BJ (cell line): ENCODE measurements at places on chromosomes 2 and 18. TPM values are rescaled to one million over a fixed set of nuclear protein-coding genes. Genes with fewer than 3 reads are reported as not detected.

GRCh38 chr2:23925702-23926289, 1.1 kb downstream of the ATAD2B start:
- no peak for DNase-seq

GRCh38 chr2:79855264-79856006, 342.6 kb downstream of the CTNNA2 start:
- no peak for DNase-seq

DNA sequence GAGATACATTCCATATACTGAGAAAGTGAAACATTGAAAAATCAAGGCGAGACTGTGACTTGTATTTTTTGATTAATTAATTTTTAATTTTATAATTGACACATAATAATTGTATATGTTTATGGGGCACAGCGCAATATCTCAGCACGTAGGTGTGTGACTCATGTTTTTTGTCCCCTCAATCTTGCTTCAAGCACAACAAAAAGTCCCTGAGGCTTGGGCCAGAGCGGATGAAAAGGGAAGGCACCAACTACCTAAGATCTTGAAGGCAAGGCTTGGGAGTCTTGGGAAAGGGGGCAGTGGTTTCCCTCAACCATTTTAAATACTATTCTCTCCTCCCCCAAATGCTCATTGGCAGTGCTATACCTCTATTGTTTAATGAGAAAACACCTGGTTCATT, 9.9 kb downstream of the SGPP2 start:
- no peak for DNase-seq

GRCh38 chr2:99495115-99495860, 5.5 kb upstream of the REV1 start:
- DNase-seq, result no peak

GRCh38 chr2:56118474-56118873, 65.3 kb upstream of the CCDC85A start:
- DNase-seq, result no peak

GRCh38 chr2:69299772-69300516, 87.1 kb downstream of the GFPT1 start:
- DNase-seq, result no peak

GRCh38 chr18:23249348-23249747, 114.1 kb downstream of the CABLES1 start:
- no peak for DNase-seq

DNA sequence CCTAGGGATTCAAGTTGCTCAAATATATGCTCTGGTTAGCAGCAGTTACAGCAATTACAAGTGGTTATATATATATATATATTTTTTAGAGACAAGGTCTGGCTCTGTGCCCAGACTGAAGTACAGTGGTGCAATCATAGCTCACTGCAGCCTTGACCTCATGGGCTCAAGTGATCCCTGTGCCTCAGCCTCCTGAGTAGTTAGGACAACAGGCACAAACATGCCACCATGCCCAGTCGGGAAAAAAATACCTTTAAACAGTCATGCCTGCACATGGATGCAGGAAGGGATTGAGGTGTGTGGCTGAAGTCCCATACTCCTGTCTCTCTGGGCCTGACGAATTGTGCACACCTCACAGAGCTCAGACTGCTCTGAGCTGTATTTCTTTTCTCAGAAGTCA, 19.6 kb upstream of the DNAH7 start:
- DNase-seq, result no peak

DNA sequence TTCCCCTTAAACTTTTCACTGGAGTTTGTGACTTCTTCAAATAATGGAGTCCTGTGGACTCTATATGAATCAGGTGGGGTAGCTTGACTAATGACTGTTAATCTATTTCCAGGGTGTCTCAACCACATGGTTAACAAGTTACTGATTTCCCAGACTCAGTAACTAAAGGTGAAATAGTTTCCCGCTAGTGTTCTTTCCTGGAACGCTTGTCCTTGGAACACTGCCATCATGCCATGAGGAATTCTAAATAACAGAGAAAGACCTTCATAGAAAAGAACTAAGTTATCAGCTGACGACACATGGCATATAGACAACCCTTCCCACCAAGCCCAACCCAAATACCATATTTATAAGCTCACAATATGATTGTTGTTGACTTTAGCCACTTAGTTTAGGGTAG, 1027.9 kb upstream of the FAM98A start:
- no peak for DNase-seq

- no peak for DNase-seq
Measured at GRCh38 chr2:235026649-235027557, 75.1 kb downstream of the SH3BP4 start.

GRCh38 chr2:232362174-232362900, 16.2 kb upstream of the ALPP start:
- no peak for DNase-seq

GRCh38 chr18:56326336-56327072, 311.9 kb downstream of the TXNL1 start:
- no peak for DNase-seq

GRCh38 chr2:168165397-168165796, 82.0 kb downstream of the STK39 start:
- DNase-seq, result no peak

GRCh38 chr2:112680666-112681101, 34.9 kb downstream of the SLC20A1 start:
- DNase-seq, result no peak

GRCh38 chr2:187509667-187510417, 44.4 kb downstream of the TFPI start:
- DNase-seq, result no peak

GRCh38 chr2:73886357-73886756, 6.5 kb upstream of the ACTG2 start:
- DNase-seq, result no peak

DNA sequence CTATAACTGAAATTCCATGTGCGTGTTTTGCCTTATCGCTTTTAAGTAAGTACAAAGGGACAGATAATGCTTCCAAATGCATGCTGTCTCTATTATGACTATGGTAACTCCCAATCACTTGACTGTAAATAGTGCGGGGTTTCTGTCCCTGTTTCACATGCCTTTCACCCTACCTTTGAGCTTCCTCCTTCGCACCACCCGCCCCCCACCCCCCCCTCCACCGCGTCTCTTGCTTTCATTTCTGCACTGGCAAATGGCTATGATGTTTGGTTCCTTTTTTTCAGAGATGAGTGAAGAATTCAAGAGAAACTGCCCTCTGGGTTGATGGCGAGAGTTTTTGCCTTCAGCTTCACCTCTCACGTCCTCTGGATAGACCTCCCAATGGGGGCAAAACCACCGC, 25.0 kb upstream of the SPP2 start:
- no peak for DNase-seq

- no peak for DNase-seq
Measured at GRCh38 chr18:78525366-78526111, 454.1 kb upstream of the SALL3 start.

- DNase-seq, result no peak
Measured at GRCh38 chr2:109128048-109128615, 873 bp upstream of the SH3RF3 start.

- DNase-seq, result no peak
Measured at GRCh38 chr2:22209545-22209944, 1085.8 kb downstream of the TDRD15 start.

- no peak for DNase-seq
Measured at GRCh38 chr2:99573634-99574251, 83.9 kb upstream of the REV1 start.

GRCh38 chr2:196499686-196500085, 139.8 kb upstream of the CCDC150 start:
- no peak for DNase-seq

- DNase-seq, result no peak
Measured at GRCh38 chr2:211867845-211868451, 670.7 kb downstream of the ERBB4 start.

DNA sequence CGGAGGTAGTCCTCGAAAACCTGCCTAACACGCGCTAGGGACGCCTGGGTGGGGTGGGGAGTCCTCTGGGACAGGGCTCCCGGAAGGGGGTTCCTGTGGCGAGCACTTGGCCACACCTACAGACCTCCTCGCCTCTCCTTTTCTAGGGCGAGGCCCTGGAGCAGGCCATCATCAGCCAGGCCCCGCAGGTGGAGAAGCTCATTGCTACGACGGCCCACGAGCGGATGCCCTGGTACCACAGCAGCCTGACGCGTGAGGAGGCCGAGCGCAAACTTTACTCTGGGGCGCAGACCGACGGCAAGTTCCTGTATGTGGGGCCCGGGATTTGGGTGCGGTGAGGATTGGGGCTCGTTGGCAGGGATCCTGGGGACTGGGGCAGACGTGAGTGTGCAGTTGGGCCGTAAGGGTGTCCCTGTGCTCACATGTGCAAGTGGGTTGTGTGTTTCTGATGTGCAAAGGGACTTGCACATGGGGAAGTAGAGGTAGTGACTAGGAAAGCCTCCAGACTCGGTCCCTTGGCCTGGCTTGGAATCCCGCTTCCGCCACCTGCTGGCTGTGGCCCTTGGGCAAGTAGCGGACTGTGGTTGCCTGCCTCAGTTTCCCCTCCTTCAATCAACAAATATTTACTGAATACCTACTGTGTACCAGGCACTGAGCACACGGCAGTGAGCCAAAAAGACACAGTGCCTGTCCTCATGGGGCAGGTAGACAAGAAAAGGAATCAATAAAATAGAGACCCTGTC, 11.7 kb downstream of the ZAP70 start:
- DNase-seq, result no peak

DNA sequence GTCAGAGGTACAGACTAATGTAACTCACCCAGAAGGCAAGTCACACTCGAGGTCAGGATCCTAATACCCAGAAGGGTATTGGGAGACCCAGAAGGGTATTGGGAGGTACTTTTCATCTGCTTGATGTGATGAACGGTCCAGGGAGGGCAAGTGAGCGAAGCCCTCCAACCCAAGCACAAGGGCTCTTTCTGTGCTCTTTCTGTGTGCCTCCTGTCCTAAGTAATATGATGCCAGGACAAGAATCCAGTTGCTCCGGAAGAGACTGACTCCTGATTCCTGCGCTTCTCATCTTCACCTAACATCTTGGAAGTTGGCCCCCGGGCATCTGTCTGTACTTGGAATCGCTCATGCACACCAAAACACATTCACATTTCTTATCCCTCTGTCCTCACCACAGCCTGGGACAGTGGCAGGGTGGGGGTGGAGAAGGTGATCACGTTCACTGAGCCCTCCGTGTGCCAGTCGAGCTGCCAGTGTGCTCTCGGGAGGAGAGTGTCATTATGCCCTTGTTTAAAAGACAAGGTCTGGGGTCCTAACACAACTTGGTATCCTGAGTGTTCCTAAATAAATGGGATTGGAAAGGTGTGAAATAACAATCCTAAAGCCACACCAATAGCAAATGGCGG, 17.1 kb downstream of the GYPC start:
- DNase-seq, result no peak

GRCh38 chr18:70188113-70188512, 17.4 kb downstream of the RTTN start:
- DNase-seq, result no peak

GRCh38 chr2:224145751-224146355, 106.8 kb upstream of the SERPINE2 start:
- peak; percentile 86 for DNase-seq

GRCh38 chr18:26471027-26471426, 77.3 kb downstream of the KCTD1 start:
- no peak for DNase-seq

DNA sequence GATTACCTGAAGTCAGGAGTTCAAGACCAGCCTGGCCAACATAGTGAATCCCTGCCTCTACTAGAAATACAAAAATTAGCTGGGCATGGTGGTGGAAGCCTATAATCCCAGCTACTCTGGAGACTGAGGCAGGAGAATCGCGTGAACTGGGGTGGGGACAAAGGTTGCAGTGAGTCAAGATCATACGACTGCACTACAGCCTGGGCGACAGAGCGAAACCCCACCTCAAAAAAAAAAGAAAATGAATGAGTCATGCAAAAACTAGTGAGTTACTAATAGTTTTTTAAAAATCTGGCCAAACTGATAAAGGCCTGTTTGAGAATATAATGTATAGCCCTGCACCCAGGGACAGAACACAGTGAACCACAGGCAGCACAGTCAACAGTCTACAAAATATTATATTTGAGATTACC, 17.5 kb downstream of the AFG3L2 start:
- DNase-seq, result no peak

- peak; percentile 80 for DNase-seq
Measured at GRCh38 chr2:45964223-45964841, 312.9 kb downstream of the PRKCE start.

GRCh38 chr2:189191766-189192165, 12.2 kb upstream of the COL5A2 start:
- peak; percentile 35 for DNase-seq

GRCh38 chr2:65215946-65216345, 11.7 kb upstream of the ACTR2 start:
- DNase-seq, result no peak

Gene KIF5C
- 0.17 and 0.23 TPM in 2 replicates for polyA plus RNA-seq

Gene KLHL14
- polyA plus RNA-seq, result not detected in 2 replicates

Gene ACTG2
- polyA plus RNA-seq, result 43.8 and 81.3 TPM in 2 replicates

Gene L3MBTL4
- not detected in 2 replicates for polyA plus RNA-seq

Gene ZAP70
- 0.10 and 0.16 TPM in 2 replicates for polyA plus RNA-seq

Gene MYL12A
- polyA plus RNA-seq, result 579 and 1,077 TPM in 2 replicates

Gene ST8SIA3
- polyA plus RNA-seq, result not detected in 2 replicates

Gene LRP2
- polyA plus RNA-seq, result not detected in 2 replicates

Gene DIPK1C
- polyA plus RNA-seq, result not detected in 2 replicates

Gene PDE11A
- 0.53 and 1.2 TPM in 2 replicates for polyA plus RNA-seq

Gene METAP1D
- polyA plus RNA-seq, result 4.8 and 6.2 TPM in 2 replicates

Gene KCNG2
- not detected in 2 replicates for polyA plus RNA-seq

Gene CXCR1
- not detected in 2 replicates for polyA plus RNA-seq

Gene CNNM4
- 4.4 and 7.2 TPM in 2 replicates for polyA plus RNA-seq

Gene LRATD1
- polyA plus RNA-seq, result 0.11 and 0.21 TPM in 2 replicates

Gene TUBA4B
- polyA plus RNA-seq, result not detected in 2 replicates

Gene VAMP5
- polyA plus RNA-seq, result 143 and 161 TPM in 2 replicates

Gene CYP27C1
- polyA plus RNA-seq, result 0.13 and 0.28 TPM in 2 replicates

Gene CCDC102B
- 2.8 and 3.4 TPM in 2 replicates for polyA plus RNA-seq
